ENCODE measurements at places on chromosomes 6 and 20.

DNA sequence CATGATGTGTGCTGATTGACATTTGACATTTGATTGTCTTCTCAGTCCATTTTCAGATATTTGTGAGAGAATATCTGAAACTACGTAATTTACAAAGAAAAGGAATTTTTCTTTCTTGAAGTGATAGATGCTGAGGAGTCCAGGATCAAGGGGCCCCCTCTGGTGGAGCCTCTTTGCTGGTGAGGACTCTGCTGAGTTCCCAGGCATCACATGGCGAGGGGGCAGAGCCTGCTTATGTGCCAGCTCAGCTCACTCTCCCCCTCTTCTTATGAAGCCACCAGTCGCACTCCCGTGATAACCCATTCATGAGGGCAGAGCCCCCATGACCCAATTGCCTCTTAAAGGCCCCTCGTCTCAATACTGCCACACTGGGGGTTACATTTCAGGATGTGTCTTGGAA, 91.3 kb downstream of the RPP40 start:
- no peak for DNase-seq

DNA sequence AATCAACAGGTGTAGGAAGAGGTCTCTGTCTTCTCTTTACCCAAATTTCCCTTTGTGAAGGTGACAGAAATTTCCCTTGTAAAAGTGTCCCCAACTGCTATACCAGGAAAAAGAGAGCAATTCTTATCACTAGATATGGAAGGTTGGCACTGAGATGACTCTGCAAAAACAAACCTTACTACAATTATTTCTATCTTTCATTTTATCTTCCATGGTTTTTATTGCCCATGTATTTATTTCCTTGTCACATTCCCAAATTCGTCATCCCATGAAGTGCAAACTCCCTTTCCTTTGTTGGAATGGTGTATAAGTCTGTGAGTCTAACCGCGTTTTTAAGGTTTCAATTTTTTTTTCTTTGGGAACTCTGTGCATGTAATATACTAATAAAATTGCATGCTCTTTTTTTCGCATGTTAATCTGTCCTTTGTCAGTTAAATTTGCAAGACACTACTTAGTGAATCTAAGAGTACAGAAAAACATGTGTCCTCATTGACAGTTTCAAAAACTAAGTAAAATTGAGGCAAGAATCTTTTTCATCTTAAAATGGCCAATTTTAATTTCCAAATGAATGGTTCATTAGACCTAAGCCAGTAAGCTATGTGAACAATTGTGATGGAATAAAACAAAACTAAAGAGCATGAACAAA, 35.4 kb upstream of the HFE start:
- DNase-seq: no peak

- DNase-seq: no peak
These were observed 406.7 kb downstream of the CD83 start for GRCh38 chr6:14524319-14524718.

DNA sequence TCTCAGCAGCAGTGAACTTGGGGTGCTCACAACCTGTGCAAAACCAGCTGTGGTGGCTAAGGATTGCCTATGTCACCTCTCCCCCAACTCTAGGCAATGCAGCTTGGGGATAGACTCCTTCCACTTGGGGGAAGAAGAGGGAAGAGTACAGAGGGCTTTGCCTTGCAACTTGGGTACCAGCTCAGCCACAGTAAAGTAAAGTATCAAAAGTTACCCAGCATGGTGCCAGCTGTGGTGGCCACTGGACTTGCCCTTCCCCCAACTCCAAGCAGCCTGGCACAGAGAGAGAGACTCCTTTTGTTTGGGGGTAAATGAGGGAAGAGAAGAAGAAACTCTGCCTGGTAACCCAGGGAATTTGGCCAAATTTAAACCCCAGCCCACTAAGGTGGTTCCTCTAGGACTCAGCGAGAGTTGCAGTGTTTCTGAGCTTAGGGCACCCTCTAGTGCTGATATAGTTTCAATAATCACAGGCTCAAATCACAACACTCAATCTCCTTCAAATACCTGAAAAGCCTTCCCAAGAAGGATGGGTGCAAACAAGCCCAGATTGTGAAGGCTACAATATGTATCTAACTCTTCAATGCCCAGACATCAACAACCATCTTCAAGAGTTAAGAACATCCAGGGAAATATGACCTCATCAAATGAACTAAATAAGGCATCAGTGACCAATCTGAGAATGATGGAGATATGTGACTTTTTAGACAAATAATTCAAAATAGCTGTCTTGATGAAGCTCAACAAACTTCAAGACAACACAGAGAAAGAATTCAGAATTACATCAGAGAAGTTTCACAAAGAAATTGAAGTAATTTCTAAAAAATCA, 7.6 kb upstream of the DEFB129 start:
- DNase-seq: no peak

DNA sequence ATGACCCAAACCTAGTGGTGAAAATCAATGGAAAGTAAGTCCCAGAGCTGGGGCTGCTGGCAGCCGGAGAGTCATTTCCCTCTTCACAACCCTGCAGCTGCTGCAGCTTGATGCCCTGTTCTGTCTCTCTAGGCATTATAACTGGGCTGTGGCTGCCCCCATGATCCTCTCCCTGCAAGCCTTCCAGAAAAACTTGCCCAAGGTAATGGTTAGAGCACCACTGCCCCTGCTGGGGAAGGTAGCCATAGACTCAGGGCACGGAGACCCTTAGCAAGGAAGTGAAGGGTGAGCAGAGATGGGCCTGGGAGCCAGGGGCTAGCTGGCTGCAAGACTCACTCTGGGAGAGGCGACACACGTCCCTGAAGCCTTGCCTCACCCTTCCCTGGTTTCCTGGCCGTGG, 12.0 kb downstream of the LPIN3 start:
- no peak for DNase-seq

Measured in stimulated activated CD8-positive, alpha-beta memory T cell treated with anti-CD3 and anti-CD28 coated beads, Interleukin-4, amount 100 ng/mL, for 48 hours (primary cell).